ENCODE measurements at places on chromosomes 1 and 21.

GRCh38 chr1:180402001-180402400 lies 100.4 kb downstream of the ACBD6 start:
- no peak for DNase-seq

DNA sequence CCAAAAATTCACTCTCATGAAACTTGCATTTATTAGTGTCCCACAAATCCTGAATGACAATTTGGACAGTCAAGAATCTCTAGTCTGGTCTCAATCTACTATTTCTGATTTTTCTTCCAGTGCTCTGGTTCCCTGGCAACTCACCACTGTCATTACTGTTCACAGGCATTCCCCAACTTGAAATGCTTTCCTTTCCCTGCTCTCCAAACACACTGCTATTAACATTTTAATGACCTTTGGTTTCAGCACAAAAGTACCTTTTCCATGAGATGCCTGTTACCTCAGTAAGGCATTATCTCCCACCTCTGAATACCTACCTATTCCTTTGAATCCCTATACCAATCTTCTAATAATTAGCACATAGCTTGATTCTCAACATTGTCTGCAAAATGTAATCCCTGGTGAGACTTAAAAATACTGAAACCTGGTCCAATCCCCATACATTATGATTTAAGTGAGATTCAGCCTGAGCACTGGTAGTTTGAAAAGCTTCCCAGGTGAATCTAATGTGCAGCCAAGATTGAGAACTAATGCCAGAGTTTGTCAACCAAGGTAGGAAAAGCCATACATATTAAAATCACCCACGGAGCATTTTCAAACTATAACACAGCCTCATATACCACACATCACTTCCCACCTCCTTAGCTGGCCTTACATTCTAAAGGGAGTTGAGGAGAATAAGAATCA lies 11.7 kb upstream of the ANGPTL3 start:
- DNase-seq, result no peak

- DNase-seq, result peak; percentile 45
Measured at GRCh38 chr1:53413175-53414001, 45.8 kb upstream of the DMRTB1 start.

DNA sequence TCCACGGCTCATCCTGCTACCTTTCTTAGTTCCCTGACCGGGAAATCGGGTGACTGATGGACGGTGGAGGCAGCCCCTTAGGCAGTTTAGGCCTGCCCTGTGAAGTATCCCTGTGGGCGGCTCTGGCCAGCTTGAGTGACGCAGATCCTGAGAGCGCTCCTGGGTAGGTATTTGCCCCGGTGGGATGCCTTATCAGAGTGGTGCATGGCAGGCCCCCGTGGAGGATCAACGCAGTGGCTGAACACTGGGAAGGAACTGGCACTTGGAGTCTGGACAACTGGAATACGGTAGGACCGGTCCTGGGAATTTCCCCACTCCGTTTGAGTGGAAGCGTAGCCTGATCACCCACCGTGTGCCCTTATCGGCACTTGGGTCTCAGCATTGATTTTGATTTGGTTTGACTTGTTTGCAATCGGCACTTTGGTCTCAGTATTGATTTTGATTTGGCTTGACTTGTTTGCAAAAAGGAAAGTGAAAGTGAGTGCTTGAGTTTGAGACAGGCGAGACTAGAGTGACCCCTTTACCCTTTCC lies 15.2 kb downstream of the PLA2G2F start:
- no peak for DNase-seq

GRCh38 chr1:40404670-40405462 lies 31.3 kb downstream of the SMAP2 start:
- peak; percentile 22 for DNase-seq

DNA sequence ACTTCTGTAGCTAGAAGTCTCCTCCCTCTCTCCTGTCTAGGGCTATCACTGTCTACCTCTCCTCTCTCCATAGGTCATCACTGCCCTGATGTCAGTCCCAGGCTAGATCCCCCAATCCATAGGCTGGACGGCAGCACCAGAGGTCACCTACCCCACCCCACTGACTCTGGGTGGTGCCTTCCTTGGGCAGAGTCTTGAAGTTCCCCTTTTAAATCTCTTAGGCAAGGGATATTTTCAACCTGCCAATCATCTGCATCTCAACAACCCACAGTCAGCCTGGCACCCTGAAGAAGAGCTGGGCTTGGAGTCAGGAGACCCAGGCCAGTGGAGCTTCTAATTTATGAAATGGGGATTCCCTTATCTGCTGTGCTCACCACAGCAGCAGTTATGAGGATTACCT lies 13.2 kb downstream of the MYBPH start:
- DNase-seq, result no peak

- no peak for DNase-seq
Measured at GRCh38 chr1:228884196-228884595, 148.9 kb downstream of the RHOU start.

DNA sequence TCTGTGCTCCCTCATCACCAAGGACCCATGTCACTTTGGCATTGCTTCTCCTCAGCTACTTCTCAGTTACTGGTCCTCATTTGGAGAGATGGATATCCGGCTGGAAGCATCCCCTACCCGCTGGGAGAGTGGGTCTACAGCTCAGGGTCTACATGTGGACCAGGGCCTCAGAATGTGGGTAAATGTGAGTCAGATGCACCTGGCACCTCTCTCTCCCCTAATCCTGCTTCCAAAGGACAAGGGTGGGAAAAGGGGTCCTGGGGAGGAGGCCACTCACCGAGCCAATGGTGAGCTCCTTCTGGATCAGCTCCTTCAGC lies 908 bp downstream of the S100A6 start:
- no peak for DNase-seq

DNA sequence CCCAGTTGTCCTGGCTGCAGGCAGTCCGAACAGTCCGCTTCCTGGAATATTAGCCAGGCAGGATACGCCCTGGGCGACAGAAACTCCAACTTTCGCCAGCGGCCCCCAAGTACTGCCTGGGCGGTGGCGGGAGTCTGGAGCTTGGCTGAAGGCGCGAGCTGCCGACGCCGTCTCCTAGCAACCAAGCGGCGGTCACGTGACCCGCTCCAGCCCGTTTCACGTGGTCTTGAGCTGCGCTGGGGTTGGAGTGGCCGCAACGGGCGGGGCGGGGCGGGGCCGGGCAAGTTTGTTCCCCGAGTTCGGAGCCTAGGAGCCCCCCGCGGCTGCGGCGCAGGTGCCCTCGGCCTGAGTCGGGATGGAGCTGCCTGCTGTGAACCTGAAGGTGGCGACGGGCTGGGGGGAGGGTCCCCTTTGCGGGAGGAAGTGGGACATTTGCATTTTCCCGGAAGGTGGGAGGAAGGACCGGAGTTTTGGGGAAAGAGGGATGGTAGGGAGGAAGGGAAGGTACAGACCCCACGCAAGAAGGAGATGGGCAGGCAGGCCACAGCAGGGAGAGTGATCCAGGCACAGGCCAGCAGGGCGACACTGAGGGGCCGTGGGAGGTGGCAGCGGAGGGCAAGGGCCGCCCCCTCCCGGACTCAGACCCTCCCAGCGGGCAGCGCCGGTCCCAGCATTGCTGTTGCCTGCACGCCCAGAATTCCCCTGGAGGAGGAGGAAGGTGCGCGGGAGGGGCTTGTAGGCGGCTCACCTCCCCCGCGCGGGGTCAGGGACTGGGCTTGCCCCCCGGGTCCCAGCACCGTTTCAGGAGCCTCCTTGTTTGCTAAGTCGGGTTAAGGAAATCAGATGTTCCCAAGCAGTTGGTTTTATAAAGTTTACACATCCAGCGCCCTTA lies at the start of gene AGTRAP:
TSS of gene AGTRAP (plus strand) at position 283 of the 892 bp plus-strand sequence. CDS start at position 356, 73 bp downstream.
- DNase-seq, result peak; percentile 92

- no peak for DNase-seq
Measured at GRCh38 chr1:239816081-239816782, 275.5 kb upstream of the FMN2 start.

GRCh38 chr21:38330666-38331065 lies 73.9 kb downstream of the KCNJ15 start:
- no peak for DNase-seq

DNA sequence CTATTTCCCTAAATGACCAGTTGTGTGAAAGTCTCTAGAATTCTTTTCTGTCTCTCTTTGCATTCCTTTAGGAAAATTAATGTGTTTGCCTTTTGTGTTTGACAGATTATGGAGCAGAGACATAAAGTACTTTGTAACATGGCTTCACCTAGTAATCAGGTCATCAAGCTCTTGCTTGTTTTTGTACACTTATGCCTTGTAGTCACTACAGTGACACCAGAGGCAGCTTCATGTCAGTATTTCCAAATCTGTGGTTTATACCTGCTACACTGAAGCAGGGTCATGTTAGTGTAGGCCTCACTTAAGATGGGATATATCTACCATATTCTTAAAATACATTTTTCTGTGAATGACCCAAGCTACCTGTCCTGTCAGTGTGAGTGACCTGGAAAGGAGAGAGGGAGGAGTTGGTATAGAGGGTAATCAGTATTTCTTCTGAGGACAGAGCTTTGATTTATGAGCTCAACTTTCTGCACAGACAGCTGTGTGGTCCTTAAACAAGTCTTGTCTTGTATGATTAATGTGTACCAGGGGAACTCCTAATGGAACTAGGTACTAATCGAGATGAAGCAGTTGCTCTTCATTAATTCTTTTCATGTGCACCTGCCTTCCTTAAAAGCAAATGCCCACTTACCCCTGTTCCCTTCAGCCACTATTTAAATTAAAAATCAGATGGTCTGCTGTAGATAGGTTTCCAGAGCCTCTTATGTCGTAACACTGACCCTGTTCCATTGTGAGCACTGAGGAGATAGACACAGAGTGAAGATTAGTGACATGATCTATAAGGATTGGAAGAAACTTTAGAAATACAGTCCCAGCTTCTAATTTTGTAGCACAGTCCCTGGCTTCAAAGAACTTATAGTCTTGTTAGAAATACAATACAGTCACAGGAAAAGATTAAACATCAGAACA lies 45.7 kb downstream of the MACO1 start:
- DNase-seq, result no peak

DNA sequence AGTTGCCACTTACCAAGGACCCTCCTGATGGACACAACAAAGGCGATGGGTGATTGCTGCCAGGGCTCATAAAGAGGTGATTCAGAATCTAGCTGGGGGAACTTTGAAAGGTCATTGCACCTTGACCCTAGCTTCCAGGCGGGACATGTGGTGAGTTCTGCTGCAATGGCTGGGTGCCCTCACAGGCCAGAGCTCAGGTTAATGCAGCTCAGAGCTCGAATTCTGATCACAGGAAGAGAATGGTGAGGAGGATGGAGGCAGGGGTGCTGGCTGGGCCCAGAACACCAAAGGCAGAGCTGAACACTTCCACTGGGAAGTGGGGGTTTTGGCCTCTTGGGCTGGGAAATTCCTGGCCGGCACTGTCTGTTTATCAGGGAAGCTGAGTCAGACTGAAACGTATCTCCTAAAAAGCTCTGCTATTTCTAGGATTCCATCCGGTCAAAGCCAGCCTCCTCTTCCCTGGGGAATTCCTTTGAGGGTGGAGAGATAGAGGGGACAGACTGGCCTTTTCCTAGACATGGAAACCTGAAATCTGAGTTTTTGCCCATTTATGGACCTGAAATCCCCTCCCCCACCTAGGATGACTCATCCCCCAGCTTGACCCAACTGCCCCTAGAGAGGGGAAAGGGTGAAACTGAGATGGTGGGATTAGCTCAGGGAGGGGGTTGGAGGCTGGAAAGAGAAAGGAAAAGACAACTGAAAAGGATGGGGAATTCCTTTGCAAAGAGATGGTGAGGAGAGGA lies 27.2 kb downstream of the NUAK2 start:
- DNase-seq, result no peak

- no peak for DNase-seq
Measured at GRCh38 chr1:181159451-181160140, 71.1 kb downstream of the IER5 start.

Data from GM13977 (cell line).